GM04504 (cell line): ENCODE measurements at places on chromosomes 16 and 17.
A peak's percentile ranks its signal among the peaks of the same experiment; 100 is the strongest.

DNA sequence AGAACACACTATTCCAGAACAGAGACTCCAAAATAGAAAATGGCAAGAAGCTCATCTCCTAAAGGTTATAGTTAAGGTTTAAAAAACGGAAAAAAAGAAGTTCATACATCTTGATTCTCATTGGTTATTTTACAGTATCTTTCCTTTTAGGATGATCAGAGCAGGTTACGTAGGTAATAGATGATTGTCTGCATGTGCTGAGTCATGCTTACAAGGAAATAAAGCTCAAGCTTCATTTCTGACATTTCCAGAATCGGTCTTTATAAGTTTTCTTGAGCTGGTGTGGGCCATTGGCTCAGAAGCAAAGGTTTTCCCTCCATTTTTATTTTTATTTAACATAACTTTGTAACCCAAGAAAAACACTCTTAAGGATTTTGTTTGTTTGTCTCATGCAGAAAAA lies 1030.3 kb upstream of the CDH8 start:
- DNase-seq, result no peak

DNA sequence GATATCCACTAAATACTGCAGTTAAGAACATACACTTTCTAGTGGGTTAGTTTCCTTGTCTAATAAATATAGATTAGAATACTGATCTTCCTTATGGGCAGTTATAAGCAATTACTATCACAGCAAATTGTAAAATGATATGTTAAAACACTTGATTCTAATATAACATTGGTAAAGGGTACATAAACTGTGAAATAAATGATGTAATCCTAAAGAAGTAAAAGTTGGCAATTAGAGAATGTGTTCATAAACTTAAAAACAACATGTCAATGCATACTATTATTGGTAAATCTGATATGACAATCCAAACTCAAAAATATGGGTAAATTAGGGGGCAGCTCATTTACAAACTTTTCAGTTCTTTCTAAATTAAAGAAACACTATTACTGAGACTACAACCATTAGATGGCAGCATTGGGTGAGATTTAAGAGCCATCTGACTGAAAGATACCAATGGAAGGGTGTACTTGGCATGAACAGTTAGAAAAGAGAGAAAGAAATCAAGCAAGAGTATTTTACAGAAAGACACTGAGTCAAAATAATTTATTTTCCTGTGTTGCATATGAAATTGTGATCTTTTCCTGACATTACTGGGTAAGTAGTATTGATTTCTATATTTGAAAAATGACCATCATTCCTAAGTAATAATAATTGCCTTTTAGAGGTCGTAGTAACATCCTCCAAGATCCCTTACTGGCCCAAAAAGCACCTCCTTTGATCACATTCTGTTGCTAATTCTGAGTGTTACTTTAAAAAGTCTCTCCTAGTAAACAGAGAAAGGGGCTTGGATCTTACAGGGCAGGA lies 119.6 kb downstream of the SPAG9 start:
- DNase-seq, result peak; percentile 42

DNA sequence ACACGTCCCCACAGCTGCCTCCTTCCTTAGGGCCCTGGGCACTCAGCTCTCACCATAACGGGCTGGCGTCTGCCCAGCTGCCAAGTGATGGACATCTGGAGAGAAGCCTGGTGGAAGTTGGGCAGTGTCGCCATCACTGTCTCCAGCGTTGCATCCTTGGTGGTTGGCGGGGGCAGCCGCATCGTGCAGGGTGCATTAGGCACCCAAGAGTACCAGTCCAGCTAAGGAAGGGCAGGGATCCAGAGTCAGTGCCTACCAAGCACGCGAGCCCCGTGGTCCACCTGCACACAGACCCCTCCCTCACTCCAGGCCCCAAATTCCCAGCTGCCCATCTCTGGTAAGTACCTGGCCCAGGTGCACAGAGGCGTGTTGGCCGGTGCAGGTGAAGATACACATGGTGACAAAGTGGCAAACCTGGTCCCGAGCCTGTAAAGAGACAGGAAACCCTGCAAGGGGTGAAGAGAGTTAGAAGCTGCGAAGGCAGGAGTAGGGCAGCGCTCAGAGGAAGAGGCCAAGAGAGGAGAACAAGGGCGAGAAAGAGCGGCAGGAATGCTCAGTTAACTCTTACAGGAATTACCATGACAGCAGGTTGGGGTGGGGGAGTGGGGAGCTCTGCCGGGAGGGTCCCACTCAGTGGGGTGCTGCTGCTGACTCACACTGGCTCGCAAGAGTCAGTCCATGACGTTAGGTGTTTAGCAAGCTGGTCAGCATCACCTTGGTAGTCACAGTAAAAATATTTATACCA lies 9.5 kb downstream of the ALOX15 start:
- DNase-seq, result no peak

- no peak for DNase-seq
These were observed 56.1 kb upstream of the TMC5 start for GRCh38 chr16:19361587-19361986.

- no peak for DNase-seq
These were observed 9.0 kb downstream of the CAPNS2 start for GRCh38 chr16:55575496-55575895.

DNA sequence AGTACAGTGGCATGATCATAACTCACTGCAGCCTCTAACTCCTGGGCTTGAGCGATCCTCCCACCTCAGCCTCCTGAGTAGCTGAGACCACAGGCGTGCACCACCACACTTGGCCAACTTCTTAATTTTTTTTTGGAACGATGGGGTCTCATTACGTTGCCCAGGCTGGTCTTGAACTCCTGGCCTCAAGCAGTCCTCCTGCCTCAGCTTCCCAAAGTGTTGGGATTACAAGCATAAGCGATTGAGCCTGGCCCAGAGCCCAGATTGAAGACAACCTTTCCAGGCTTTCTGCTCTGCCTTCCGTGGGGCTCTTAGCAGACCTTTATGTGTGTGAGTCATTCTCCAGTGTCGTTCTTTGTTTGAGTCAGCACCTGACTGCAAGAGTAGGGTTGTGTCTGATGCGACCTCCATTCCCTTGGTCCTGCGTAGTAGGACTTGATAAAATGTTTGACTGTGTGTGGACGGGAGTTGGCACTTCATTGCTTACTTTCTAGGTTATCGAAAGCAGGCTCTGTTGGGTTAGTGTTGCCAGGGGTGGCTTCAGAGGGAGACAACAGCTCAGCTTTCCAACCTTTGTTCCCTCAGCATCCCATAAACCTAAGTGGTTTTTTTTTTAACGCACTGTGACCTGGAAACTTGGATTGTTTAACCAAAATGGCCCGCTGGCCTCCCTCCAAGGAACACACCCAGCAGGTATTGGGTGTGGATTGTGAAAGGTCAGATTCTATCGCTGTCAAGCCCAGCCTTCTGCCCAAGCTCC lies 26.4 kb downstream of the EEF2K start:
- no peak for DNase-seq

- peak; percentile 52 for DNase-seq
These were observed at the start of gene KIFC3 for GRCh38 chr16:57802341-57803133. TSS of gene KIFC3 (minus strand) at chr16:57802491. CDS start at chr16:57798243, 4,248 bp downstream.

GRCh38 chr17:29116804-29117753 lies 63.1 kb downstream of the MYO18A start:
- DNase-seq, result no peak

DNA sequence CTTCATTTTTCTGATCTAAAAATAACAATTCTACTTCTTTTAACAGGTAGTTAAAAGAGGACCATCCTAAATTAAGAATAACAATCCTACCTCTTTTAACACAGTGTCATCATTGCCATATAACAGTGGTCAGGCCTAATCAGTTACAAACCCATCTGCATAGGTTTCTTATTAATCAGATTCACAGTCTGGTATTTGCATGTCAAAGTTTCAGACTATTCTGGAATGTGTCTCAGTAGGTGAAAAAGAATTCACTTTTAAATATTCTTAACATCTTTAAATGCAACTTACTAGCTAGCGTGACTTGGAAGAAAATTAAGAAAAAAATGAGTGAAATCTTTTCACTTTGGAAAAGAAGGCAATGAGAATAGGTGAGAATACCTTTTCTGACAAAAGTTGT lies 6.8 kb upstream of the KRT12 start:
- no peak for DNase-seq

GRCh38 chr17:21345236-21345635 lies 30.9 kb upstream of the KCNJ12 start:
- no peak for DNase-seq

GRCh38 chr16:17369421-17370222 lies 101.1 kb downstream of the XYLT1 start:
- no peak for DNase-seq

DNA sequence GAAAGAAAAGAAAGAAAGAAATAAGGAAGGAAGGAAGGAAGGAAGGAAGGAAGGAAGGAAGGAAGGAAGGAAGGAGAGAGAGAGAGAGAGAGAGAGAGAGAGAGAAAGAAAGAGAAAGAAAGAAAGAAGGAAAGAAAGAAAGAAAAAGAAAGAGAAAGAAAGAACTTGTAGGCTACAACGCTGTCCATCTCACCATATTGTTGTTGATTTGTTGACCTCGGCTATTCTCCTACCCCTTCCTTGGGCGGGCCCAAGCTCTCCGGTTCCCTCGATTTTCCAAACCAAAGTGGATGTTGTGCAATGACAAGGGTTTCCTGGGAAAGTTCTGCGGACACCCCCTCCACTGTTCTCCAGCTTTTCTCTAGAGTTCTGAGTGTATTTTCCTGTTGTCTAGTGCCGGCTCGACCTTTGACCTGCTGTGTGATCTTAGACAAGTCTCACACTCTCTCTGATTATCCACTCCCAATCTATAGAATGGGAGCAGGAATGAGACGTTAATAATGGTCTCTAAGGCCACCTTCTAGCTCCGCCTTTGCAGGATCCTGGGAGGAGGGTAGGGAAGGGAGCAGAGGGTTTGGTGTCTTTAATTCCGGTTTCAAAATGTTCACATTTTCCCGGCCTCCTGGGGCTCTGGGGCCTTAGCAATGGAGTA lies 1.6 kb downstream of the IRX6 start:
- DNase-seq, result no peak

- DNase-seq, result no peak
These were observed 5.5 kb upstream of the VKORC1 start for GRCh38 chr16:31099860-31100638.

- peak; percentile 51 for DNase-seq
These were observed 528 bp downstream of the PER1 start for GRCh38 chr17:8151641-8152111.

DNA sequence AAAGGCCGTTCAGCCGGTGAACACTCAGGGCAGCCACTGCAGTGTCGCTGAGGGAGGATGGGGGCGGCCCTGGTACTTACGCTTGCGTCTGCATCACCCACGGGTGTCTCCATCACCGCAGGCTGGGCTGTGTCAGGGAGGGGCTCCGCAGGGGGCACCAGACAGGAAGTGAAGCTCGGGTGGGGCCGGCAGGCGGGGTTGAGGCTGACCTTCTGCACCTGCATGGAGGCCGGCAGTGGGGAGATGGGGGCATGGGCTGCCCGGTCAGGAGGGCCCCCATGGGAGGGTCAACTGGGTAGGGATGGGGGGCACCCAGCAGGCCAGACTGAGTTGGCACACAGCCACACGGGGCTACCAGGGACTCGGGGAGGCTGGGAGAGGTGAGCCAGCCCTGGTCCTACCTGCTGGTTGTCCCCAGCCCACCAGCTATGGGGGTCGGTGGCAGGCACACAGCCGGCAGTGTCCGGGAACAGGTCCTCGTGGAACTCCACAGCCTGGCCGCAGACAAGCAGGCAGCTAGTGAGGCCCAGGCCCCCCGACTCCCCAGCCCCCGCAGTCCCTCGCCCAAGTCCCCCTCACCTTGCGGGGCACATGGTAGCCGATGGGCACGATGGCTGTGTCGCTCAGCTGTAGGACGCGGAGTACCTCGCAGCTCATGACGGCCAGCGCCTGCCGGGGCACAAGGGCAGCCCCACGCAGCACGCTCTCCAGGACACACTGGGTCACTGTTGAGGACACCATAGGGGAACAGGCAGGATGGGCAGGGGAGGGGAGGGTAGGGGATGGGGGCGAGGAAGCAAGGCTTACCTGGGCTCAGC lies 7.2 kb upstream of the VASN start:
- no peak for DNase-seq

DNA sequence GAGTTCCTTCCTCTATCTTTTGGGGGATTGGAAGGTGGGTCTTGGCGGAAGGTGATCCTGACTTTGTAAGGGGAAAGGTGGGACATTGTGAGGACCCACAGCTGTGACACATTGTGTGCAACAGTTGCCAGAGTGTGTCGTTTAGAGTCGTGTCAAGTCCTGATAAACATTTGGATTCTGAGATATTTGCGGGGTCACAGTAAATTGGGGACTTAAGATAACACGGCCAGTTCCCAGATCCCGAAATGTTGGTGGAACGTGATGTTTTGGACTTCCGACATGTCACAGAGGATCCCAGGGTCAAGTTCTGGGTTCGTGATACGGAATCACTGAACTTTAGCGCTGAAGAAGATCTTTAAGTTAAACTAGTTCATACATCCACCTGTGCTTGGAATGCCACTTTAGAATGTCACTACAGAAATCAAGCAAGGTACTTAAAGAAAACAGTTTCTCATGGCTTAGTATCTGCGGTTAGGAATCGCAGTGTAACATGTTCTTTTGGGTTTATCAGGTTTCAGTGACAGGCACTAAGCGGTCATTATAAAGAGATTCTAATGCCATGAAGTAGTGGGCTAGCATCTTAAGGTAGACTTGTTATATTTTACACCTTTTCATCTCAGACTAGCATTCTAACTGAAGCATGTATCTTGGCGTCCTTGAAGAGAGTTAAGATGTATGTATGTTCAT lies 815 bp downstream of the ATAD5 start:
- DNase-seq, result no peak

- no peak for DNase-seq
These were observed 47.6 kb upstream of the MGAT5B start for GRCh38 chr17:76820561-76820960.

DNA sequence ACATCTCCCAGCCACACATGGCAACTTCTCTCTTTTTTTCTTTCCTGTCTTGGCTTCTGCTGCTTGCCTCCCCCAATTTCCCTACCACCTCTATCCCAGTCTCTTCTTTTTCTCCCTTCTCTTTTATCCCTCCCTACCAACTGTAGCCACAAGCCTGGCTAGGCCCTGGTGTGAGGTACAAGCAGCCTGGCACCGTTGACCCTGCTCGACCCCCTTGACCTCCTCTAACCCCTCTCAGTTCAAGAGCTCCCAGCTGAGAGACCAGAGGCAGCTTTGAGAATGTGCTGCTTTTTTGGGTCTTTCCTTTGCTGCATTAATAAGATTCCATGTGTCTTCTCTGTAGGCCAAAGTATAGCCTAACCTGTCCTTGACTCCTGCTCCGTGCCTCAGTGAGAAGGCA lies 32.3 kb downstream of the B9D1 start:
- DNase-seq, result no peak

- no peak for DNase-seq
These were observed 16.0 kb upstream of the RASL10B start for GRCh38 chr17:35715416-35715815.

GRCh38 chr16:46973996-46974324 lies 486 bp upstream of the DNAJA2 start:
- DNase-seq, result no peak

GRCh38 chr16:81528256-81528655 lies 83.6 kb downstream of the CMIP start:
- DNase-seq, result no peak

- no peak for DNase-seq
These were observed 29.1 kb downstream of the STAT5A start for GRCh38 chr17:42317266-42317845.
